EH (cell line): ENCODE measurements at places on chromosomes 2 and 18.

DNA sequence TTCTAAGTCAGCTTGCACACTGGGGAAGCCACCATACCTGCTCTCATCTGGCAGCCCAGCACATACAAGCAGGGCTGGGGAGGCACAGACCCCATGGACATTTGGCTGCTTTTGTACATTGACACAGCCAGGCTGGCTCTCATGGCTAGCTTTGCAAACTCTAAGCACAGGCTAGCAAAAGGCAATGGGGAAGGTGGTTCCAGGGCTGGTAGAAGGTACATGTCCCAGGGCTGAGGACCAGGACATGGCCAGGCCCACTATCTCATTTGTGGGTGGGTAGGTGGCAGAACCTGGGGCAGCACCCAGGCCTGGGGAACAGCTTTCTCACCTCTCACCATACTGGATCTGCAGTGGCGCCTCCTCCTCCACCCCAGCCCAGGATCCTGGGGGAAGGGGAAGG lies 90.9 kb downstream of the HS1BP3 start:
- DNase-seq: no peak

DNA sequence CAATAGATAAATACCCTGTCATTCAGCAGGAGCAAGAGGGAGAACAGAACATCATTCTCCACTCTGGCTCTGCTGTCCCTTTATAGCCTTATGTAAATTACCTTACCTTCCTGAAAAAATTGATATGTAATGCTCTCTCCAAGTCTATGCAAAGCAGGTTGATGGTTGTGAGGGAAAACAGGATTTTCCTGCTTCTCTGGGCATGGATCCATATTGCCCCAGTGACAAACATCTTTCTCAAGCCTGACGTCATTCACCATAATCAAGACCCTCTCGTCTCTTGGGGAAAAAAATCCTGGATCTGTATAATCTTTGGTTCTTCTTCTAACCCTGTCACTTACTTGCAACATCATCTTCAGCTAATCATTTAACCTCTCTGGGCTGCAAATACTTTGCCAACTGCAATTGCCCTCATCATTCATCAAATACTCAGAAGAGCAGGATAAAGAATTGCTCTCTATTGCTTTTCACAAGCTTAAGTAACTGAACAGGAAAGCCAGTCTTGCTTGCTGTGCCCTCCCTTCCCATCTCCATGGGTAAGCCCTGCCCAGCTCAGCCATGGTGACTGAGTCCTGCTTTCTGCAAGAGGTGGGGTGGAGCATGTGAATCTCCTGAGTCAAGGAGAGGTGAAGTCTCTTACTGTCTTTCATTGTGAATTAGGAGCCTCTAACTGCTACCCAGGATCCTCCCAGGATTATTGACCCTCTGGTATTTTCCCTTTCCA lies 123.7 kb upstream of the KLF7 start:
- no peak for DNase-seq

GRCh38 chr18:36648803-36649202 lies 180.0 kb downstream of the TPGS2 start:
- DNase-seq: no peak

GRCh38 chr2:111202266-111203040 lies 81.7 kb downstream of the BCL2L11 start:
- DNase-seq: peak; percentile 46

DNA sequence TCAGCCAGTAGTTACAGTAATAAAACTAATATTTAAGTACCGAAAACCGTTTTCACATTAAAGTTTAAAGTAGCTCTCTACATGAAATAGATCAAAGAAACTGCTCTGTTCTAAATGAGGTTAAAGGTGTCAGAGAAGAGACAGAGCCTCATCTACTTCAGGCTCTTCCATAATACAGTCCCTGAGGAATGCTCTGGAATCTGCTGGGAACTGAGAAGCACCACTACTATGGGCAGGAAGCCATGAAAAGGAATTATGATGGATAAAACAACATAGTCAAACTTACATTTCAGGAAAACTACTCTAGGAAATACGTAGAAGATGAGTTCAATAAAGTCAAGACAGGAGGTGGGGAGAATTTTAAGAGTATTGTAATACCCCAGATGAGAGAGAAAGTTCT lies 60.0 kb downstream of the ROCK1 start:
- DNase-seq: peak; percentile 65

GRCh38 chr18:3725115-3725514 lies 275.1 kb downstream of the TGIF1 start:
- DNase-seq: no peak

GRCh38 chr2:143177096-143177786 lies 48.0 kb downstream of the ARHGAP15 start:
- no peak for DNase-seq

GRCh38 chr2:127909019-127909418 lies 23.3 kb upstream of the AMMECR1L start:
- no peak for DNase-seq

DNA sequence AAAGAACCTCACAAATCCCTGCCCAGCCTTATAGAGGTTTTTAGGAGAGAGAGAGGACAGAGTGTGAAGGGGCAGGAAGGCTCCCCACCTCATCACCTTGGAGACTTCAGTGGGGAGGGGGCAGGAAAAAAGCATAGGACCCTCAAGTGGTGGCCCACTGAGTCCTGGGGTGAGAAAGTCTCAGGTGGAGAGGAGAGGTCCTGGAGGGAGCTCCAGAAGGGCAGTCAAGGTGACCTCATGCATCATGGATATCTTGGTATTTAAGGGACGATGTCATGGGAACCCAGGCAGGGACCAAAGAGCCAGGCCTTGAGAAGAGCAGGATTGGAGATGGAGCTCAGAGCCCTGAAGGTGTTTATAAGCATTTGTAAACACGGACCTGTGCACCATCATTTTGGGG lies 204.5 kb downstream of the SLC4A3 start:
- no peak for DNase-seq

GRCh38 chr18:61334951-61335683 lies 1.9 kb downstream of the CDH20 start:
- peak; percentile 2 for DNase-seq

- DNase-seq: peak; percentile 21
These were observed 240.2 kb downstream of the KCNS3 start for GRCh38 chr2:18118703-18119102.

DNA sequence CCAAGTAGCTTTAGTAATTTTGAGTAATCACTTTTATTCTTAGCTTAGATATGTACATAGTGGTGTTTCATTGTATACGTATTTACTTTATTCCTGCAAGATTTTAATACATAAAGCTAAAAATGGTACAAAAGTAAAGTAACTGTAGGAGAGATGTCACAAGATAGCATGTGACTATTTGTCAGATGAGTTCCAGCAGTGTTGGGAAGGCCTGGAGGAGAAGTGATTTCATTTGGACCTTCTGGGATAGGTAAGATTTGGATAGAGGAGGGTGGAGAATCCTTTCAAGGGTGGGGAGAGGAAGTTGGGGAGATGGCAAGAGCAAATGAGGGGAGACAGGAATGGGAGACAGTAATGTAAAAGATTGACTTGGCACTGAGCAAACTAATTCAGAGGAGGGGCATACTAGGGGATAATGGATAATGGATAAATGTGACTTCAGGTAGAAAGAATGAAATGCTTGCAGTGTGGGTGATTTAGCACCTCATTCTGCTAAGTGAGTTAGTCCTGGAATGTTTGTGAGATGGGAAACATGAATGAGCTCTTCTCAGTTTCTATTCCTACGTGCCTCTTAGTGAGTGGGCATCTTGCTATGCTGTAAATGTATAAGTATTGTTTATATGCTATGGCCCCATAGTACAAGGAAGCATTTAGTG lies 10.5 kb downstream of the WDR43 start:
- no peak for DNase-seq
